ENCODE measurements at places on chromosomes 13 and 19.

DNA sequence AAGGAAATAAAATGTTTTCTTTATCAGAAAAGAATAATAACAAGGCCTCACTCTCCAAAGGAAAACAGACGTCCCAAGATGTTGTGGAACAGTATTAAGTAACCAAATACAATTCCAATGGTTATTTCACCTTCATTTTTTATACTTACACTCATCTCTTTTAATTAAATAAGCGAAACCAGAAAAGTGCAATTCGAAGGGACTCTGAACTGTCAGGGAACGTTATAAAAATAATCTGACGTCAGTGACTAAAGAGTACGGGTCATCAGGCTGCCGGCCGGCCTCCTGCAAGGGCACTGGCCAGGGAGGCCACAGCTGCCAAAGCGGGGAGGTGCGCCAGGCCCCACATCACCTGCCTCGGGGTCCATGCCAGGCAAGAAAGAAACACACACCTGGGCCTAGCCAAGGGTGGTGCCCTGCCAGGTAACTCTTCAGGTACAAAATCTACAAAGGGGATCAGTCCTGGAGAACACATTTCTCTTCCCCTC, 61.2 kb downstream of the CDADC1 start:
- DNase-seq, result no peak

GRCh38 chr13:60066226-60066625, 97.5 kb downstream of the DIAPH3 start:
- DNase-seq, result no peak

GRCh38 chr19:46631481-46631880, 4.5 kb downstream of the GNG8 start:
- no peak for DNase-seq

- no peak for DNase-seq
Observed at GRCh38 chr13:40273253-40274025, 393.0 kb downstream of the FOXO1 start.

- no peak for DNase-seq
Observed at GRCh38 chr13:102400675-102401145, 1.1 kb downstream of the FGF14 start.

DNA sequence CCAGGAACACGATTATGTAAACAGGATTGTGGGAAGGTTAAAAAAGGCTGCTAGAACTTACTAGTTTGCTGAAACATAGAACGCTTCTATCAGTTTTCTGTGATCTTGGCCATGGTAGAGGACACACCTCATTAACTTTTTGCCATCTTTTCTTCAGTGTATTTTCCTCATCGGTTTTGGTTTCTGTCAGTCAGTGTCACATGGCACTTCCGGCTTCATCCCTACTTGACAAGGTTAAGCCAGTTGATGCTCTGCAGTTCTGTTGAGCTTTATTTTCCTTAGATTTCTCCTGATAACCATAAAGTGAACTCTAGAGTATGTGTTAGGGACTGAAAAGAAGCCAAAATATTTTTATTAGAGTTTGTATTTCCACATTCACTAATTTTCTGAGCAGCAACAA, 147.5 kb downstream of the NDFIP2 start:
- no peak for DNase-seq

DNA sequence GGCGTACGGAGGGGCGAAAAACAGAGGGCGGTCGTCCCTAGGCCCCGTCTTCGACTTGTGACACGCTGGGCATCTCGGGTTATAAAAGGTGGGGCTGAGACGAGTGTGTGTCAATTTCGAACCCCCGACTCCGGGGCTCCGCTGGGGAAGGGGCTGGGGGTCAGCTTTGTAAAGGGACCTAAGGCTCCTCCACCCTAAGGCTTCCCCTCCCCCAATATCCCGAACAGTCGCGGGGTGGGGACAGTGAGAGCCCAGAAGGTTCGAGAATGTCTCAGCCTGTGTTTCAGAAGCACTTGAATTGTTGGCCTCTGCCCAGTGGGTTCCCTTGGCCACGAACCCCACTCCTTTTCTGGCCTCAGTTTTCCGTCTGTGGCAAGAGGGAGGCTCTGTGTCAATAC, 450 bp downstream of the SELENOW start:
- DNase-seq, result no peak

- DNase-seq, result no peak
Observed at GRCh38 chr13:112959701-112960542, 9.1 kb upstream of the MCF2L start.

GRCh38 chr19:31319465-31319864, 29.8 kb downstream of the TSHZ3 start:
- no peak for DNase-seq

- DNase-seq, result no peak
Observed at GRCh38 chr13:73810647-73811046, 323.6 kb downstream of the KLF12 start.

DNA sequence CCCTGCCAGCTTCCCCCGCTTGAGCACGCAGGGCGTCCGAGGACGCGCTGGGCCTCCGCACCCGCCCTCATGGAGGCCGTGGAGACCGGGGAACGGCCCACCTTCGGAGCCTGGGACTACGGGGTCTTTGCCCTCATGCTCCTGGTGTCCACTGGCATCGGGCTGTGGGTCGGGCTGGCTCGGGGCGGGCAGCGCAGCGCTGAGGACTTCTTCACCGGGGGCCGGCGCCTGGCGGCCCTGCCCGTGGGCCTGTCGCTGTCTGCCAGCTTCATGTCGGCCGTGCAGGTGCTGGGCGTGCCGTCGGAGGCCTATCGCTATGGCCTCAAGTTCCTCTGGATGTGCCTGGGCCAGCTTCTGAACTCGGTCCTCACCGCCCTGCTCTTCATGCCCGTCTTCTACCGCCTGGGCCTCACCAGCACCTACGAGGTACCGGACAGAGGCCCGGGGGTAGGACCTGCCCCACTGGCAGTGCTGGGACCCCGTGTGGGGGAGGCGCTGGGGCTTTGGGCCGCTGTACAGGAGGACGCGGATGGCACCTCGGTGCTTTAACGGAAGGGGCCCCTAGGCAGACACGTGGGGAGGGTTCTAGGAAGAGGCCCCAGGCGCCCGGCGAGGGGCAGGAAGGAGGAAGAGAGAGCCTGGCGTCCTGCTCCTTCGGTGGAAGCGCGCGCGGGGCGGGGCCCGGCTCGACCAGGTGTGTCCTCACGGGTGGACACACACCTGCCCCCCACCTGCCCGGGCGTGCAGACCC, 681 bp downstream of the SLC5A5 start:
- DNase-seq, result no peak

DNA sequence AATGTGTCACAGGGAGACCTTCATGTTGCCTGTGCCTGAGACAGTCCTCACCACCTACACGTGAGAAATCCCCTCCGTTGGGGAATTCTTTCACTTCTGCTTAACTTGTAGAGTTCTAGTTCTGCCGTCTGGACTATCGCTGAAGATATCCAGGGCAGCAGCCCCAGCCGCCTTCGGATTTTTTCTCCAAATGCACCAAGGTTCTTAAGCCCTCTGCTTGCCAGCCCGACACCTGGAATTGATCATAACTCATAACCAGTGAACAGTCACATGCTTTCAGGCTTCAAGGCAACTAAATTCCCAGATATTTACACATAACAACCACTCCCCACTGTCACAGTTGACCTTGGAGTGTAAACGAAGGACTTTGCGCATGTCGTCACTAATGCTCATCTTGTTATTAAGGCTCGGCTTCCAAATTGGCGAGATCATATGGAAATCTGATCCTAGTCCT, 114.4 kb downstream of the RAB20 start:
- DNase-seq, result no peak

GRCh38 chr19:43695985-43696704, 19.7 kb upstream of the IRGC start:
- no peak for DNase-seq

- no peak for DNase-seq
Observed at GRCh38 chr19:2453431-2454025, 3.2 kb downstream of the LMNB2 start.

- DNase-seq, result no peak
Observed at GRCh38 chr13:74210693-74211393, 76.6 kb upstream of the KLF12 start.

DNA sequence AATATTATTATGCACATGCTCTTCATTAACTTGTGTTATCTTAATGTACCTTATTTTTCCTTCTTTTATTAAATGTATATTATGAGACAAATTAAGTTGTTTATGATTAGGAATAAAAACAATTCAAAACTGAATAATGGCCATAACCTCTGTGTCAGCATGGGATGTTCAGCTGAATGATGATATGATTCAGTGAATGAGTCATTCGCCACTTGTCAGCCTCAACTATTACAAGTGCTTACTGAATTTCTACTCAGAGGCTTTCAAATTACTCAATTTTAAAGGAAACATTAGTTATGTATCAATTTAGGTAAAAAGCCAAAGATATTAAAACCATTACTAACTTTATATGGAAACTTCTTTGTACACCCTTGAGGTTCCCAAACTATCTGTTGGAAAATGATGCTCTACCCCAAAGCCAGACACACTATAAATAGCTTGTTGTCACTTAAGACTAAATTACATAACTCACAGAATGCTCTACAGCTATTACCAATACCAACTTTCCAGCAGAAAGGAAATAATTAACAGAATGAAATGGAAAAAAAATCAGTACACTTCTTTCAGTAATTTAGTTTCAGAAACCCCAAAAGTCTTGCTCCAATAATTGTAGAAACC, 14.4 kb downstream of the LIG4 start:
- no peak for DNase-seq

DNA sequence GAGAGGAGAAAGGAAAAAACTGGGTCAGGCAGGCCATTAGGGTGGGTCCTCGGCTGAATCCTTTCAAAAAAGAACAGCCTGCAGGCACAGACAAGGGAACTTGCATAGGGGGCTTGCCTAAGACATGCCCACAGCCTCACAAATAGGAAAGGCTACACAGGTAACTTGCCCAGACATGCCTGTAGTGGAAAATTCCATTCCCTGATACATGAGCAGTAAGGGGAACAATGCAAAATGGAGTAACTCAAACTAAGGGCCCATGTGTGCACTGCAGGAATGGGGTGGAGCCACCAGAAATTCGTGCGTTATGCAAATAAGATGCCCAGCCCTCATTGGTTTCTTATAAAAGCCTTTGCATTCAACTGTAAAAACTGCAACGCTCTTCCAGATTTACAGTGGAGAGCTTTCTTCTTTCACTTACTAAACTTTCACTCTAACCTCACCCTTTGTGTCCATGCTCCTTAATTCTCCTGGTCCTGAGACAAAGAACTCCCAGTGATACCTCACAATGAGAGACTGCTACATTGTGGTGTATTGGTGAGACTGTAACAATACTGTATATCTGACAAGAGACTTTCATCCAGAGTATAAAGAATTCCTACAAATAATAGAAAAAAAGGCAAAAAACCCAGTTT, 59.5 kb upstream of the SLITRK1 start:
- no peak for DNase-seq

GRCh38 chr13:92838786-92839185, 387.8 kb upstream of the GPC6 start:
- no peak for DNase-seq

Measured in activated T-helper 1 cell treated with anti-CD3 and anti-CD28 coated beads, Interleukin-2, amount 50 U/mL, for 16 hours (primary cell).